Body of pancreas (tissue), 4 donors: ENCODE measurements at places on chromosomes 4 and X.

GRCh38 chr4:52001616-52002015 is 18.5 kb downstream of the LRRC66 start:
- H3K4me1 ChIP-seq = peaks cover 9% of the 10 kb centered on the region
- H3K4me3 ChIP-seq = no peak overlapping the region
- no peaks in the 10 kb centered on the region for H3K36me3 ChIP-seq
- no peaks in the 10 kb centered on the region for H3K27me3 ChIP-seq

GRCh38 chr4:184280591-184281071 is 63.0 kb upstream of the ENPP6 start:
- no peak for DNase-seq
- H3K27ac ChIP-seq = no peak overlapping the region
- no peaks in the 10 kb centered on the region for H3K36me3 ChIP-seq
- H3K4me3 ChIP-seq = no peak overlapping the region
- H3K4me1 ChIP-seq = peaks cover 5% of the 10 kb centered on the region
- H3K27me3 ChIP-seq = no peaks in the 10 kb centered on the region

- H3K27ac ChIP-seq = no peak overlapping the region
- DNase-seq = no peak
- no peaks in the 10 kb centered on the region for H3K36me3 ChIP-seq
- H3K4me3 ChIP-seq = no peak overlapping the region
Observed at GRCh38 chrX:22296871-22297270, 24.2 kb downstream of the CBLL2 start.

- no peak overlapping the region for H3K27ac ChIP-seq
- H3K36me3 ChIP-seq = no peaks in the 10 kb centered on the region
- H3K4me3 ChIP-seq = no peak overlapping the region
- no peaks in the 10 kb centered on the region for H3K27me3 ChIP-seq
- no peaks in the 10 kb centered on the region for H3K4me1 ChIP-seq
- DNase-seq = no peak
Observed at GRCh38 chrX:11461201-11462001, 168.2 kb downstream of the AMELX start.
